ENCODE measurements at places on chromosomes 3 and 15.

GRCh38 chr3:58012302-58012701, 4.1 kb downstream of the FLNB start:
- no peak for DNase-seq

DNA sequence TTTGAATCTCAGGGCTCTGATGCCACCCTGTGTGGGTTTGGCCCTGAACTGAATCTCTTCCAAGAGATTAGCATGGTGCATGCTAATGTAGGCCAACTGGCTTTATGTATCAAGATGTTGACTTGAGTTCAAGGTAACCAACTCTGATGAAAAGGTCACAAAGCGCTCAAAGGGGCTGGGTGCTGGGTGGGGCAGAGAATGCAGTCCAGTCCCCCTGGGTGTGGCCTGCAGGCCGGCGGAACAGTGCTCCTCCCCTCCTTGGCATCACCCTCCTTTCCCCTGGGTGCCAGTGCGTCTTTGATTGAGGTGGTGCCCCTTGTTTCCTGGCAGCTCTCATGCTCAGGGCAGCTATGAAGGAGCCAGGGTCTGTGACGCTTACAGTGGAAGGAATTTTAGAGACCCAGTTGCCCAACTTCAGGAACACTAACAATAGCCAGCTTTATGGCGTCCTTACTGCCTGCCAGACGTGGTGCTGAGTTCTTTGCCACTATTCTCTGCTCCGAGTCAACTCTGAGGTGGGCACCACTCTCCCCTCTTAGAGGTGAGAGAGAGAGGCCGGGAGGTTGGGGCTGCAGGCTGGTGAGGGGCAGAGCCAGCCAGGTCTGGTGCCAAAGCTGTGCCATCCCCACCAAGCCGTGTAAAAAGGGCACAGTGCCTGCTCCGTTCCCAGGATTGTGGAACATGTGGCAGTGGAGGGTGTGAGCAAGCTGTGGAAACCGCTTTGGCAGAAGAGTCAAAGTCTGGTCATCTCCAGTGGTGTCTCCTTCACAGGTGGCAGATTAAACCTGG, 9.8 kb downstream of the SYNM start:
- DNase-seq = no peak

DNA sequence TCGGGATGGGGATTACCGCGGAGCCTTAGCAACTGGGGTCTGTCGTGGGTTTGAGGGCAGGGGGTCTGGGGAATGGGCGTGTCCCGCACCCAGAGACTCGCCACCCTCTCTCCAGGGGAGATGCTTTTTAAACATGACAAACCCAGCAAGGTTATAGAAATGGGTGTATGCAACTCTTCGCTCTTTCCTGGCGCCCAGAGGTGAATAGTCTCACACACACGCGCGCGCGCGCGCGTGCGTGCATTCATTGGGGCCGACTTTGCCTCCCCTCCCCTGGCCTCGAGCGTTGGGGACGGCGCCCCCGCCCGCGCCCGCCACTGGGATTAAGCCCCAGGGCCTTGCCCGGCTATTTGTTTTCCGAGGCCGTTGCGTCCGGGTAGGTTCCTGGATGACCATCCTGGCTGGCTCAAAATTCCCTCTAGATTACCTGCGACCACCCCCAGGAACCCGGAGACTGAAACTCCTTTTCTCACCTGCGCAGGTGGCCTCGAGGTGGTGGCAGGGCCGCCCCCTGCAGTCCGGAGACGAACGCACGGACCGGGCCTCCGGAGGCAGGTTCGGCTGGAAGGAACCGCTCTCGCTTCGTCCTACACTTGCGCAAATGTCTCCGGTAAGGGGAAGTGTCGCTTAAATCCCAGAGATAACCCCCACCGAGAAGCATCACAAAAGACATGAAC, 777 bp downstream of the GPR160 start:
- peak; percentile 40 for DNase-seq

DNA sequence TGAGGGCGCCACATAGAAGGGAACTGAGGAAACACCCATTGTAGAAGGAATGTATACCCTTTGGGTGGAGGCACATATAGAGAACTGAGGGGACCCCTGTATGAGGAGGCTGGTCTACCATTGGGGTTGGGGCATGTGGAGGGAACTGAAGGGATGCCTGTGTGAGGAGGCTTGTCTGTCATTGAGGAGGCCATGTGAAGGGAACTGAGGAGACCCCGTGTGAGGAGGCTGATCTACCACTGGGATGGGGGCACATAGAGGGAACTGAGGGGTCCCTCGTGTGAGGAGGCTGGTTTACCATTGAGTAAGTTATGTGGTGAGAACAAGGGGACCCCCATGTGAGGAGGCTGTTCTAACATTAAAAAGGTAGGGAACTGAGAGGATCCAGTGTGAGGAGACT, 156.1 kb downstream of the FBLN2 start:
- peak; percentile 8 for DNase-seq

DNA sequence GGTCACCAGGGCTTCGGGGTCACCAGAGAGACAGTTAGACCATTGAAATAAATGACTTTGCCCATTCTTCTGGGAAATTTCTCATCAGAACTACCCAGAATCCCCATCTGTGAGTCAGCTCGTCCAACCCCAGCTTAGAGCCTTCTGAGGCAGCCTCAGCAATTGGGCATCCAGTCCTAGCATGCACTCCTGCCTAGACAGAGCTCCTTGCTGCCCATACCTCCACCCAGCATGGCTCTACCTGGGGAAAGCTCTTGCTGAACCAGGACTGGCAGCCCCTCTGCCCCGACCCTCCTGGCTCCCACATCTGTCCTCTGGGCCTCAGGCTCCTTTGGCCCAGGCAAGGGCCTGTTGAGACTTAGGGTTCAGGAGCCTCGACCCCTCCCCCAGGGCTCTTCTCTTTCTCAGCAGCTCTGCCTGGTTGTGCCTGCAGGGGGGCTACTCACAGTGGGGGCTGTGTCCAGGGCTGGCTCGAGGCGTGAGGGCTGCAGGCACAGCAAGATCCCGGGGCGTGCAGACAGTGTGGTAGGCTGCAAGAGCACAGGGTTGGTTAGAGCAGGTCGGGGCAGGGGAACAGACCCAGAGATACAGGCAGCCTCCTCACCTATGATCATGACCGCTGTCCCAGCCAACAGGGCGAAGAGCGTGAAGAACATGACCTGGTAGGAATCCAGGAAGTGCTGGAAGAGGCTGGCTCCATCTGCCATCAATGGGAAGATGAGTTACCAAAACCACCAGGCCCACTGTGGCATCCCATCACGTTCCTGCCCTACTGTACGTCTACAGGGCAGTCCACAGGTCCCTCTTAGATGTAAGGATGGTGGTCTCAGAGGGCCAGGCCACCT, 101.3 kb downstream of the NUP210 start:
- DNase-seq = no peak

DNA sequence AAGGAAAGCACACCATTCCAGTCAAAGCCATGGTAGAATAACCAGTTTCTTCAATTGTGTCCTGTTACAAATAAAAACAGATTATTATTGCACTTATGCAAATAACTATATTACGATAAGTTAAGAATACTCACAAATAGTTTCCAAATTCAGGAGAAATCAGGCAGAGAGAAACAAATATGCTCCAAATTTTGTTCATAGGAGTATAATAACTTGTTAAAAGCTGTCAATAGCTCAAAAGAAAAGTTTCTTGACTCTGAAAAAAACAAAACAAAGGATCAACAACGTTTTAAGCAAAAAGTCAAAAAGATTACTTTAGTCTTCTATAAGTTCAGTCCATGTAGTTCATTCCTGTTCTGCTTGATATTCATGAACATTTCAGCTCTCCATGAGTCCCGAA, 59.7 kb upstream of the BDH1 start:
- peak; percentile 19 for DNase-seq

DNA sequence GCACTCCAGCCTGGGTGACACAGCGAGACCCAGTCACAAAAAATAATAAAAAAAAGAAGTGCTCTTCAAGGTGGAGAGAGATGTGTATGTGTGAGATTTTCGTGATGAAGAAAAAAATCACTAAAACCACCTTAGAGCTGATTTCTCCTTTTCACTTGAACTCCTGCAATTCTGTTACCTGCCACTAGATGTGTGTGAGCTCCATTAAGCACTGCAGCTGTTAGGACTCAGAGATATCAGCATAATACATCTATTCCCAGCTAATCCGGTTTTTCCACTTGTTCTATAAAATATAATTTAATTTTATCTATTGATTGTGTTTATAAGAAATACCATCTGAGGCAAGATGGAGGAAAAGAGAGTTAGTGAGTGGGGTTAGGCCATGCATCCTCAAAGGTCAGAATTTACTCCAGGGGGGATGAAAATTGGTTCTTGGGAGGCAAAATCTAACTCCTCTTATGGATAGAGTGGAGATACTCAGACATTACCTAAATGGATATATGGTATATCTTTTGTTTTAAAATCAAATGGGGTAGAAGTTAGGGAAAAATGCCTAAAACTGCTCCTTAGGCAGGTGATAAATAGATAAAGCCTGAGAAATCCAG, 152.7 kb downstream of the IL20RB start:
- no peak for DNase-seq

- DNase-seq = peak; percentile 7
Observed at GRCh38 chr3:197028728-197029510, 698 bp downstream of the MELTF start.

DNA sequence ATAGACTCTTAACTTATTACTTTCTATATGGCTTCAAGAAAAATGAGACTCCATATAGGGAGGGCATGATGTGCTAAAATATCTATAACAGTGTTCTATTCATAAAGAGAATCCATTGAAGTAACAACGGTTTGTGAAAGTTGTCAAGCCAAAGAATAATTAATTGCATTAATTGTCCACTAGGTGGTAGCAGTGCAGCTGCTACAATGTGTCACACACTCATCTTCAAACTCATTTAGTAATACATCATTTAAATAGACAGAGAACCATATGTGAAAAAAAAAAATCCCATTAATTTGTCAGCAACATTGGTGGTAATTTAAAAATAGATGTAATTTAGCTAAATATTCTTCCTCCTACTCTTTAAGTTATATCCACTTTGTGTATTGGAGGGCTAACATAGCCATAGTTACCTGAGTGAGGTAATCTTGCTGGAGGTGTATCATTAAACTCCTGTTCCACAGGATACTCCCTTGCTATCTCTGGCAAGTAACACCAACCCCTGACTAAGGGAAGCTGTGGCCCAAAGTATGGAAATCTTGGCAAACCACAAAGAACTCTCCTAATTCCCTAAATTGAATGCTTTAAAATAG, 3.7 kb upstream of the CPA3 start:
- no peak for DNase-seq

GRCh38 chr15:36601497-36601932, 22.1 kb downstream of the CDIN1 start:
- DNase-seq = no peak

DNA sequence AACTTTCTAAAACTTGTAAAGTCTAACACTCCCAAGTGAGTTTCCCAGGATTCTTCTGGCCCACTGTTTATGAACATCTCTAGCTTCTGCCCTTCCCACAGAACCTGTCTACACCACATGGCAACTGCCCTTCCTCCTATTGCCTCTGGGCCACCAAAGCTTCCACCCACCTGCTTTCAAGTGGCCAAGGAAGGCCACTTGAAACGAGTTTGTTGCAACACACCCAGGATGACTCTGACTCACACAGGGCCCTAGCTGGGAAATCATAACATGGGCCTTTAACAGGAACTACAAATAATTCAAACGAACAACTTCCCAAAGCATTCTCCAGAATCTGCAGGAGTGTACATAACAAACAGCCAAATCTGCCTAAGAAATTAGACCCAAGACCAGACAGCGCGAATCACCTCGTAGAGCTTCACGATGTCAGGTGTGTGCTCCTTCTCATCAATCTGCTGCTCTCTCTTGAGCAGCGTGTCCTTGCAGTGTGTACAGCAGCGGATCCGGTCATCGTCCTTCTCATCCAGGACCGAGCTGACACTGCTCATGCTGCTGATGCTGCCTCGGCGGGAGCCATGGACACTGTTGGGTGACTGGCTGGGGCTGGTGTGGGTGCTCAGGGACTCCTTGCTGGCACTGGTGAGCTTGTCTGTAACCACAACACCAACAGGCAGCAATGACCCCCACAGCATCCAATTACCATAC, 16.8 kb downstream of the RBSN start:
- DNase-seq = no peak

GRCh38 chr15:25670621-25671020, 192.5 kb downstream of the ATP10A start:
- DNase-seq = no peak

- no peak for DNase-seq
Observed at GRCh38 chr15:63188247-63188925, 1.0 kb upstream of the RAB8B start.

- DNase-seq = no peak
Observed at GRCh38 chr15:50797926-50798325, 32.4 kb upstream of the SPPL2A start.

DNA sequence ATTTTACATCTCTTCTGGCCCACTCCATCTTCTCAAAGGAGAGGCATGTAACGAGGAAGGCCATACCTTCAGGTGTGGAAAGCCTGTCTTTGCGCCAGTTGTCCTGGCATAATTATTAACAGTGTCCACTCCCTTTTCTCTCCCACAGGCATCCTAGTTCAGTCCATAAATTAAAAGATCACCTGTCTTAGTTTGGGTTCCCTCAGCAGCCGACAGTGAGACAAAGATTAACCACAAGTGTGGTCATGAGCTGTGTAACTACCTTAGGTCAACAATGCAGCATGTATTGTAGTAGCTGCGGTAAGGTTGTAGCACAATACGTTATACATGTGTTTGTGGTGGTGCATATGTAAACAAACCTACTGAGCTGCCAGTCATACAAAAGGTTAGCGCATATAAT, 103.3 kb upstream of the GALNT15 start:
- DNase-seq = no peak

DNA sequence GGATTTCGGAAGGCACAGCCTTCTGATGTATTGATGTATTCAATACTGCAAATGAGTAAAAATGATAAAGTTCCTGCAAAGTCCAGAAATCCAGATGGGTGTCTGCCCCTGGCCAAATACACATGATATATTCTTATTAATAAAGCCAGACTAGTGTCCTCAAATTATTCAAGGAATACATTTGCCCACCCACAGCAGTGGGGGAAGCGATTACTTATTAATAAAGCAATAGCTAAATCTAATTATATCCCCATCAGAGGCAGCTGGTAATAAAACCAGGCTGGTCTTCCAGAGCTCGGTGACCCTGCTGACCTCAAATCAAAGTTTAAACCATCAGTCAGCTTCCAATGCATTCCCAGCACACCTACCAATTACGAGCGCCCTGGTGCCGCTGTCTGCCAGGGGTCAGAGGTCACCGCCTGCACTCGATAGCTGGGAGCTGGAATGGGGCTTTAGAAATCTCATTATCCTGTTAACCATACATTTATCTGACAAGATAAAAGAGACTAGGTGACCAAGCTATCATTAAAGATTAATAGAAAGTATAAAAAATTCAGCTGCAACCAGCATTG, 330.3 kb downstream of the UACA start:
- no peak for DNase-seq

GRCh38 chr3:13054341-13055285, 18.6 kb downstream of the IQSEC1 start:
- no peak for DNase-seq

GRCh38 chr15:70424937-70425411, 327.3 kb upstream of the TLE3 start:
- DNase-seq = peak; percentile 13

DNA sequence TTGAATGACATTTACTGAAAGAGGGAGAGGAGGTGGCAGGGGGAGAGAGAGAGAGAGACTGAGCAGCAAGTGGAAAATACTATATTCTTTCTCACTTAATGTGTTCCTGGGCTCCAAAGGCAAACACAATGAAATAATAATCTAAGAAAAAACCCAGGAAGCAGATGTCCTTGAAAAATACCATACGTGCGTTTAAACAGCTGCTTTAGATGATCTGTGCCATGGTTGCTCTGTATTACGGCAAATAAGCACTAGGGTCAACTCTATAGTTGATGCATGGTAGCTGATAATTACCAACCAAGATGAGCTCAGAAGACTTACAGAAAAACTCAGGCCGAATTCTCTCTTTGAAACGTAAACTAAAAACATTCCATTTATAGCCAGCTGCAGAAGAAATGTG, 410.3 kb upstream of the TBL1XR1 start:
- DNase-seq = no peak
